ENCODE measurements at places on chromosomes 12 and 14.

DNA sequence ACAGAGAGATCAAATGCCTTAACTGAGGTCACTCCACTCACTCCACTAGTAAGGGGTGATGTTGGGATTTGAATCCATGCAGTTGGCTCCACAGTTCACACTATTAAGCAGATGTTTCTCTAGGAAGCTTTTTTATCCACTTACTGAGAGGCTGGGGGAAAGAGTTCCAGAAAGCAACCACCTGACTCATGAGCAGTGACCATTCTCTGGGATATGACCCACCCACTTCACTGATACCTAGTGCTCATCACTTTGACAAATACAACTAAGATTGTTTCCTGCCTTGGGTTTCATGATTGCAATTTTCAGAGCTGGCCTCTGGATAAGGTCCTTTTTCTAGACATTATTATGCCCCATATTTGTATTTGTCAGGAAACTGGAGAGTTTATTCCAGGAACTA, 152.1 kb upstream of the PLEKHG7 start:
- DNase-seq = no peak
- no peaks in the 10 kb centered on the region for H3K27me3 ChIP-seq
- H3K4me3 ChIP-seq = no peak overlapping the region
- no peaks in the 10 kb centered on the region for H3K4me1 ChIP-seq
- no peaks in the 10 kb centered on the region for H3K36me3 ChIP-seq
- H3K27ac ChIP-seq = no peak overlapping the region

GRCh38 chr12:76692846-76693245, 71.1 kb upstream of the ZDHHC17 start:
- H3K4me3 ChIP-seq = no peak overlapping the region
- no peak for DNase-seq
- peak overlapping the region; percentile 92 for H3K27ac ChIP-seq
- H3K27me3 ChIP-seq = no peaks in the 10 kb centered on the region
- H3K36me3 ChIP-seq = no peaks in the 10 kb centered on the region

DNA sequence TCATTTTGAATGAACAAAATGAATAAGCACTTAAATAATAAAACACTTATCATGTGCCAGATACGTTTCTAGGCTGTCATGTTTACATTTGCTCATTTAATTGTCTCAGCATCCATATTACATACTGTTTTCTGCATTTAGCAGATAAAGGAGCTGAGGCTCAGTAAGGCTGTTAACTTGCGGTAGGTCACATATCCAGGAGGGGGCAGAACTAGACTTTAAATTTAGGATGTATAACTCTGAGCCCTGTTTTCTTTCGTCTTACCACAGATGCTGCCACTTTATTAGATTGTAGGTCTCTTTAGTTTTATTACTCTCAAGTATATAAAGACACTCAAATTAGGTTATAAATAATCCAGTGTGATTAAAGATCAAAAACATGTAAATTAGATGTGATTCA, 17.7 kb downstream of the IRAK4 start:
- H3K36me3 ChIP-seq = no peaks in the 10 kb centered on the region
- no peak overlapping the region for H3K27ac ChIP-seq

DNA sequence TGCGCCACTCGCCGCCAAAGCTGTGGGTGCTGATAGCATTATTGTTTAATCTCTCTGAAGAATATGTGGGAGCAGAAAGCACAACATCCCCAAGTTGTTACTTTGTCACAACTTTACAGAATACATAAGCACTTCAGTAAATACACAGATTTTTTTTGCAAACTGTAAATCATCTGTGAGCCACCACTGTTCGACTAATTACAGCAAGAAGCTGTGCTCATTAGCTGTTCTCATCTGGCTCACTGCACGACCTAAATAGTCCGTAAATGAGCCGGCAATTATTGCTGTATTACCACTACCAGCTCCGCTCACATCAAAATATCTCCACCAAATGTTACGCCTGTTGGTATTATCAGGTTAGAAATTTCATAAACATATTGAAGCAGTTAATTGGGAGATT, 228.9 kb upstream of the PRKD1 start:
- no peak for DNase-seq
- no peaks in the 10 kb centered on the region for H3K27me3 ChIP-seq
- H3K4me3 ChIP-seq = no peak overlapping the region
- H3K4me1 ChIP-seq = no peaks in the 10 kb centered on the region
- no peaks in the 10 kb centered on the region for H3K36me3 ChIP-seq

DNA sequence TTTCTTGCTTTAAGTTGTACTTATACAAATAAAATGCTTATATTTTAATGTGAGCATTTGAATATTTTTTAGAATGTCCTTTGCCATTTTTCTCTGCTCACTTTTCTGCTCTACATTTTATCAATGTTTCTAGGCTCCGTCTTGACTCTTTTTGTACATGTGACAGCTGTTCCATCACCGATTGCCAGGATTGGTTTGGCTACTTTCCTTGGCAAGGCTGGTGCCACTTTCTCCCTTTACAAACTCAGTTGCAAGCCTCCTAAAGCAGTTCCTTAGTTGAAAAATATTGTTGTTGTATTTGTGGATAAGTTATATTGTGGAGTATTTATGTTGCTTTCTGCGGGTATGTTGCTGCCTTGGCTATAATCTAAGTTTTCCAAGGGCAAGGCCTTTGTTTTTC, 63.4 kb downstream of the DACT1 start:
- no peaks in the 10 kb centered on the region for H3K27me3 ChIP-seq
- DNase-seq = no peak
- H3K4me1 ChIP-seq = peaks cover 50% of the 10 kb centered on the region
- H3K27ac ChIP-seq = no peak overlapping the region
- H3K36me3 ChIP-seq = no peaks in the 10 kb centered on the region
